Cortex of kidney (tissue), 1 donor: ENCODE measurements at places on chromosomes 1 and 21.

GRCh38 chr1:208974717-208975116 lies 608.8 kb upstream of the CAMK1G start:
- DNase-seq = no peak

GRCh38 chr1:152035539-152036266 lies 1.1 kb downstream of the S100A11 start:
- DNase-seq = no peak

- DNase-seq = no peak
Measured at GRCh38 chr1:25672763-25673409, 56.3 kb downstream of the MAN1C1 start.

DNA sequence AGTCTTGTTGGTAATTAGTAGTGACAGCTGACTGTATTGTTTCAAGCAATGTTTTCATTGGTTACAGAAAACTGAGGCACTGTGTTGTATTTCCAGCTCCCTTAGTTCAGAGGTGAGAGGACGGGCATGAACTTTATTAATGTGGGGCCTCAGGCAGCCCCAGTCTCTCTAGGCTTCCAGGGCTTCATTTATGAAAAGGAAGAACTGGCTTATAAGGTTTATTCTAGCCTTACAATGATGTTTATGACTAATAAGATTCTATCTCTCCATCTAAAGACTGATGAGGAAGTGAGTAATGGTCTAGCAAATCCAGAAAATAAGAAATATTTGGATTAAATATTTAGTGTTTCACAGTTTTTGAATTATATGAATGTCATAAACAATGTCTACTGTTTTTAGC lies 41.5 kb downstream of the CBS start:
- no peak for DNase-seq

GRCh38 chr1:234931404-234931973 lies 197.1 kb downstream of the TOMM20 start:
- no peak for DNase-seq
